Skin of body (tissue), 3 donors: ENCODE measurements at places on chromosomes 2 and 18.

GRCh38 chr2:226932443-226932842, 96.6 kb downstream of the RHBDD1 start:
- DNase-seq, result no peak

DNA sequence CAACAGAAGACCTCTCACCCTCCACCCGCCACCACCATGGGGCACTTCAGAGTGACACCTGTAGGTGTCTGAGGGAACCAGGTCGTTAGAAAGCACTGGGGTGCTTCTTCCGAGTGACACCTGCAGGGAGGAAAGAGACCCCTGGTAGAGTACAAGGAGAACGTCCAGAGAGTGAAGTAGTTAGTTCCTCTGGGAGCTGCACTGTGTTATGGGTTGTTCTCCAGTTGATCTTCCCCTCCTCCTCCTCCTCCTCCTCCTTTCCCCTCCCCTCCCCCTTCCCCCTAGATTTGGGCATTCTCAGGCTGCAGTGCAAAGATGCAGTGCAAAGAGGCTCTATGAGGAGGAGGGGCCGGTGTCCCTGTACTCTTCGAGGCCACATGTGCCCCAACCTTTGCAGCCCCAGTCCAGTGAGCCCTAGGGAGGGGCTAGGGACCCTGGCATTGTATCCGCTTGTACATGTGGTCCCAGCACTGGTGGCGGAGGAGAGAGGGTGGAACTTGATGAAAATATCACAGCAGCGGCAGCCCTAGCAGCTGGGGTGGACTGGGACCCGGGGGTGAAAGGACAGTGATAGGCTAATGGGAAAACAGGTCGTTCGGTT, 850 bp downstream of the DNAJB2 start:
- no peak for DNase-seq

- no peak for DNase-seq
Measured at GRCh38 chr2:27856386-27856785, 33.8 kb downstream of the RBKS start.

- no peak for DNase-seq
Measured at GRCh38 chr2:112317303-112318158, 42.1 kb downstream of the ZC3H6 start.

GRCh38 chr2:58054264-58054663, 7.7 kb downstream of the VRK2 start:
- DNase-seq, result no peak

- no peak for DNase-seq
Measured at GRCh38 chr2:71419145-71419544, 34.2 kb upstream of the DYSF start.

- peak; percentile 26 for DNase-seq
Measured at GRCh38 chr2:21001225-21001946, 42.5 kb downstream of the APOB start.

DNA sequence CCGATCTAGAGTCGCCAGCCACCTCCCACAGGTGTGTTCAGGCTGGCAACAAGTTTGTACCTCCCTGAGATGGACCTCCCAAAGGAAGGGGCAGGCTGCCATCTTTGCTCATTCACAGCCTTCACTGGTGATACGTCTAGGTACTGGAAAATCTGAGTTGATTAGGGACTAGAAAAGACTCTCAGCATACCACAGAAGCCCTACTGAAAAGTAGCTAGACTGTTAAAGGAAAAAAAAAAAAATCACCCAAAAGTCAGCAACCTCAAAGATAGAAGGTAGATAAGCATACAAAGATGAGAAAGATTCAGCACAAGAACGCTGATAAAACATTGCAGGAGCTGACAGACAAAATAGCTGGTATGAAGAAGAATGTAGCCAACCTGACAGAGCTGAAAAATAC, 128.6 kb upstream of the WDR75 start:
- DNase-seq, result no peak

DNA sequence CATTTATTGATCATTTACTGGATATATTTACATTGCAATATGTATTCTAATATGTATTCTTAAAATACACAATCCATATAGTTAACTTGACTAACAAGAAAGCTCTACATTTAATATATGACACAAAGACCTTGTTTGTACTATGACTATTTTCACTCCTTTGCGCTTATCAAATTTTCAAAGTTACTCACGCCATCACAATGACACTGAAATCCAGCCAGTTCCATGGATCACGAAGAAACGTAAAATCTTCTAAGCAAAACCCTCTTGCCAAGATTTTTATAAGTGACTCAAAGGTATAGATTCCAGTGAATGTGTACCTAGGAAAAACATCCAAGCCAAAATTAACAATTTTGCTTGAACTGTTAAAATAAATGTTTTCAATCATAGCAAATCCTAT, 39.6 kb downstream of the SCN3A start:
- no peak for DNase-seq

GRCh38 chr2:10228611-10229365, 73.9 kb upstream of the HPCAL1 start:
- DNase-seq, result no peak

DNA sequence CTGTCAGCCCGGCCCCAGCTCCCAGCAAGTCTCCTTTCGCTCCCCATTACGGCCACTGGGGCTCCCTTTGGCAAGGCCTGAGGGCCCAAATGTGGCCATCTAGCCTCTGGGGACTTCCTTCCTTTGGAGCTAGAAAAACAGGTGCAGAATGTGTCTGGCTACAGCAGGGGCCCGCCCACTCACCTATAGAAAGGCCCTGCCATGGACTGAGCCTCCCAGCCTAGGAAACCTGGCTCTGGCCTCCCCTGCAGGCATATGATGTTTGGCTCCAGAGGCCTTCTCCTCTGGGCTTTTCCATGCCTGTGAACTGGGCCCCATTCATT, 55.3 kb upstream of the ALPP start:
- DNase-seq, result no peak

DNA sequence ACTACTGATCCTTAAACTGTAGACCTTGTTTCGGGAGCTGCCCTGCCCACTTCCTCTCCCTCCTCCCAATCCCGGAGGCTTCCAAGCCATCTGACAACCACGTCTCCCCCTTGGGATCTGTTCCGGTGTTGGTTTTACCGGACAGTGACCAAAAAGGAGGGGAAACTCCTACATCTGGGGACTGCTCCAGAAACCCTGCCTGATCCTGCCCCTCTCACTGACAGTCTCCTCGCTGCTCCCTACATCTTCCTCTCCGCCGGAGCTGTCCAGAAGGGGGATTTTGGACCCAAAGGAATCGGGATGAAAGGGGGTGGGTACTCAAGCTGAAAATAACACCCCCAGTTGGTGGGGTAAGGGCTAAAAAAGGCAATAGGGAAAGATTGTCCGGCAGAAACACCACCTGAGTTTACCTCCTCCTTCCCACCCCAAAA, 1.5 kb downstream of the INO80D start:
- DNase-seq, result peak; percentile 52

- DNase-seq, result no peak
Measured at GRCh38 chr2:237271698-237272652, 142.0 kb downstream of the COL6A3 start.
